ENCODE measurements at places on chromosomes 3 and 15.

- DNase-seq = no peak
Observed at GRCh38 chr15:69658411-69658945, 205.9 kb downstream of the RPLP1 start.

- no peak for DNase-seq
Observed at GRCh38 chr3:197428952-197429351, 126.8 kb downstream of the BDH1 start.

DNA sequence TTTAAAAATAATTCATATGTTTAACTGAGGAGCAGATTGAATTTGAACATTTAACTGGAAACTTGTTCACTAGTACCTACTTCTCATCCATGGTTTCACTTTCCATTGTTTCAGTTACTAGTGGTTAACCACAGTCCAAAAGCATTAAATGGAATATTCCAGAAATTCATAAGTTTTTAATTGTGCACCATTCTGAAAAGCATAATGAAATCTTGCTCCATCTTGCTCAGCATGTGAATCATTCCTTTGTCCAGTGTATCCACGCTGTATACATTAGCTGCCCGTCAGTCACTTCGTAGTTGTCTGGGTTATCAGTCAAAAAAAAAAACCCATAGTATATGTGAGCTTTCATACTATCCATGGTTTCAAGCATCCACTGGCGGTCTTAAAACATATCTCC is 217.6 kb downstream of the TPRG1 start:
- no peak for DNase-seq

DNA sequence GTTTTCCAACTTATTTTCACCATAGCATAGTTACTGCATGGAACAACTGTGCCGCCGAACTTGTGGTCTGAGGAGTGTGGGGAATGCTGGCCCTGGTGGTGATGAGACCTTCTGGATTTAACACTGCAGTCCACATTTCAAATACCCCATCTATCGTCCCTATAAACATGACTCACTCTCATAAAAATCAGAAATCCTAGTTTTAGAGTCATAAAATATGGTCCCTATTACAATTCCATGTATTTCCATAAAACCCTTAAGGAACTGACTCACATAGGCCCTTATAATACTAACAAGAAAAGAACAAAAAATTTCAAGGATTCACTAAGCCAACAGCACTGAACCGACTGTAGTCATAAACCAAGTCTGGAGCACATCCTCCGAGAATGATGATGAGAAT is 147.2 kb downstream of the FOXP1 start:
- DNase-seq = no peak

- DNase-seq = no peak
Observed at GRCh38 chr3:173773800-173774199, 376.3 kb downstream of the NLGN1 start.
